CD8-positive, alpha-beta memory T cell (primary cell): ENCODE measurements at places on chromosomes 3 and 15. TPM values are rescaled to one million over a fixed set of nuclear protein-coding genes. Genes with fewer than 3 reads are reported as not detected.

DNA sequence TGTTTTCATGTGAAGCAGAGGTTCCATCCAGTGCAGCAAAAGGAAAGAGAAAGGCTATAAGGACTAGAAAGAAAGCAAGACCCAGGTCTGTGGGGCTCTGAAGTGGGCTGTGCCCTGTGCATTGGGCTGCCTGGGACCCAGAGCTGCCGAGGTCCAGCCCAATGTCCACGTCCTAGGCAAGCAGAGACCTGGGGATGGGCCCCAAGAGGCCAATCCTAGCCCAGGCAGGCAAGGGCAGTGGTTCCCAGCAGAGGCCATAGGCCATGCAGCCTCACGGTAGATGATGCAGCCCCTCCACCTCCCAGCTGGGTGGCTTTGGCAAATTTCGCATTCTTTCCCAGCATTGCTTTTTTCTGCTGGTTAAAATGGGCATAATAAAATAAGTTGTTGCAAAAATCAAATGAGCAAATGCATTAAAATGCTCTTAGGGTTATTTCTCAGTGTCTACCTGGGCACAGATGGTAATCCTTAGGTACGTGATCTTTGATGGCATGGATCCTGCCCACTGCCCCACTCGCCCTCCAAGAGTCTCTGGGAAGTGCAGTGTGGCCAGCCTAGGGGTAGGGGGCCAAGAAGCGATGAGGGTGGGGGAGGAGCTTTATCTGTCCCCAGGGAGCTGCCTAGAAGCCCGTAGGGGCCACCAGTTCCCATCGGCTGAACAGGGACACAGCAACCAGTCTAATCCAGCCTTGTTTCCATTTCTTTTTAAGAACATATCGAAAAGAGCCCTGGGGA is 22.3 kb upstream of the GP9 start:
- no peak for DNase-seq

DNA sequence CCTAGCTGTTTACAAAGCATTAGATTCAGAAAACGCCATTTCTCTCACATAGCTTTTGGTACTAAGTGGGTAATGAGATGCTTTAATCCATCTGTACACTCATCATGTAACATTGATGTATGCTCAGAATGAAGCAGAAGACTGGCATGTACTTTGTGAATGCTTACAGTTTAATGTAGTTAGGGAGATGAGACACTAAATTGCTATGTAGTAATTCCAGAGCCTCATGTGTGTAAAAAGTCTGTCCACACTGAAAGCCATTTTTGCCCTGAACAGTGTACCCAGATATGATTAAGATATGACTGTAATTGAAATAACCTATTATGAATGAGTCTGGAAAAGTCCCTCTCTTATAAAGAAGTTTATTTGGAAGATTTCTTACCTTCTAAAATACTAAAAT is 66.5 kb downstream of the ARMC8 start:
- DNase-seq = no peak

DNA sequence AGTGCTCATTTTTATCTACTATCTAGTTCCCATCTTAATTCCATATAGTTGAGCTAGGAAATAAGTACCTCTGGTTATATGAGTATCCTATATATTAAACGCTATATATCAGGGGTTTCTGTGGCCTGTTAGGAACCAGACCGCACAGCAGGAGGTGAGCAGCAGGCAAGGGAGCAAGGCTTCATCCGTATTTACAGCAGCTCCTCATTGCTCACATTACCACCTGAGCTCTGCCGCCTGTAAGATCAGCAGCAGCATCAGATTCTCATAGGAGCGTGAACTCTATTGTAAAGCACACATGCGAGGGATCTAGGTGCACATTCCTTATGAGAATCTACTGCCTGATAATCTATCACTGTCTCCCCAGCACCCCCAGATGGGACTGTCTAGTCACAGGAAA is 23.0 kb downstream of the GSK3B start:
- DNase-seq = no peak

DNA sequence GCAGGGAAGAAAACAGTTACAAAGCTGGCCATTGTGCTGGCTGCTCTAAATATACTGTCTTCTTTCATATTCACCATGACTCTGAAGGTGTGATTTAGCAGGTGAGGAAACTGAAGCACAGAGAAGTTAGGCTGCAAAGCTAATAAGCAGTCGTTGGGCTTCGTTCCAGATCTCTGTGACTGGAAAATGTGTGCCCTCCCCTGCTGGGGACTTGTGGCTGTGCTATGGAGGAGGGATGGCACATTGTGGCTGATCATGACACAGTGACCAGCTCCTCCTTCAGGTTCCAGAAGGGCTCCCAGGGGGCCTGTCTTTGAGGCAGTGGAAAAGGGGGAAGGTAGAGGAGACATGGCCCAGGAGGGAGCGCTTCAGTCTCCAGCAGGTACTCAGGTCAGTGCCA is 19.2 kb downstream of the PXK start:
- no peak for DNase-seq

NRROS gene
- 17.0 TPM for total RNA-seq

A4GNT gene
- not detected for total RNA-seq

C3orf22 gene
- not detected for total RNA-seq

PLCL2 gene
- 22.8 TPM for total RNA-seq

- no peak for DNase-seq
Observed at GRCh38 chr3:25038922-25039321, 389.1 kb upstream of the RARB start.

- DNase-seq = no peak
Observed at GRCh38 chr3:30518181-30518864, 88.1 kb upstream of the TGFBR2 start.

GRCh38 chr3:24145481-24145880 is 200.4 kb downstream of the NR1D2 start:
- no peak for DNase-seq

PRR20G gene
- not detected for total RNA-seq

FSIP1 gene
- total RNA-seq = 0.63 TPM

DNA sequence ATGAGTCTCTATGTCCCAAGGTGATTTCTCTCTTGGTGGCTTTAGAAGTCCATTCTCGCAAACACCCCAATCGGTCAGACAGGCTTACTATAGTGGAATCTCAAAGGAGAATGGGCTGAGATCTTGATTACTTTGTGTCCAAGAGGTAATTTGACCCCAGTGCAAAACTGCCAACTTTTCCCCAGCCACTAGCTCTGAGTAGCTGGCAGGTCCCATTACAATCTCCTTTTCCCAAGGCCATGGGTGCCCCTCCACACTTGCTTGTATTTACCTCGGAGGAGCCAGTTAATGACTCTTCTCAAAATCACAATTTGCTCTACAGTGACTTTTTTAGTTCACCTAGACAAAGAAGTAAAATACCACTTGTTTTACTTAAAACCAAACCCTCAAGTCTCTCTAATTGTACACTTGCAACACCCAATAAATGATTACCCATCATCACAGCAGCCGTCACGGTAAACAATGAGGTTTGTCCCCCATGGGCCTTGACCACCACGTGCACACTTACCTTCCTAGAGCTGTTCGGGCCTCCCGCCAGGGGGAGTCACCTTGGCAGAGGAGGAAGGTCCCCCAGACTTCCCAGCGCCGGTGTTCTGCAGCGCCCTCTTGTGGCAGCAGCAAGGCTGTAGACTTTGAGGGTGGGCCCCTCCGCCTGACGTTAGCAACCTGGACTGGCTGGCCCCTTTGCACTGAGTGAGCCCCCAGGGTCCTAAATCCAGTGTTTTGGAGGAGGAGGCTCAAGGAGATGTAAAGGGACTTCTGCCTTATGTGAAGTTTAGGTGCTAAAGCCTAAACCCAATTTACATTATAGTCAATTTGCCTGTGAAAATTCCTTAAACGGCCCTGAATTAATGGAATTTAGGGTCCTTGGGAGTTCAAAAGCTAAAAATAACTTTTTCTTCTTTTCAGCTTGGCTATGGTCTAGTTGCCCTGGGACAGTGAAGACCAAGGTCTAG is 18.7 kb upstream of the HDAC11 start:
- peak; percentile 84 for DNase-seq

GRCh38 chr15:68578175-68578979 is 416 bp upstream of the CORO2B start:
- DNase-seq = no peak

IL20RB gene
- total RNA-seq = 0.71 TPM

ULK4 gene
- total RNA-seq = 12.7 TPM

- DNase-seq = peak; percentile 14
Observed at GRCh38 chr3:49869525-49870126, at the start of gene CAMKV. Gene CAMKV (minus strand): TSS chr3:49869906. CDS start chr3:49862388, 7,518 bp downstream.

CAMKV gene
- 0.77 TPM for total RNA-seq

- DNase-seq = no peak
Observed at GRCh38 chr15:38503496-38503895, 49.6 kb downstream of the FAM98B start.

DNA sequence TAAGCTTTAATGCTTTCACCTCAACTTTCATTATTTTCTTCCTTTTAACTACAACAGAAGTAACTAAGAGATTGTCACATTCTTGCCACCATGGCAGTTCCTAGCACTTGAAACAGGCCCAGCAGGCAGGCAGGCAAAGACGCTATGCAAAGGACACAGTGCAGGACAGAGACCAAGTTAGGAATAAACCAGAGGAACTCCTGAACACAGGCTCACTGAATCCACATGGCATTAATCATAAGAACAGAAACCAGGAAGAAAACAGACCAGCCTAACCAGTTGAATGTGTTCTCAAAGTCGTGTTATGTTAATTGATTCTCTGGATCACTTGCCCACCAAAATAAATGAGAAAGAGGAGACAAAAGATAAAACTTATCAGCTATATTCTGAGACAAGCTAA is 397.6 kb downstream of the TBL1XR1 start:
- no peak for DNase-seq

DNA sequence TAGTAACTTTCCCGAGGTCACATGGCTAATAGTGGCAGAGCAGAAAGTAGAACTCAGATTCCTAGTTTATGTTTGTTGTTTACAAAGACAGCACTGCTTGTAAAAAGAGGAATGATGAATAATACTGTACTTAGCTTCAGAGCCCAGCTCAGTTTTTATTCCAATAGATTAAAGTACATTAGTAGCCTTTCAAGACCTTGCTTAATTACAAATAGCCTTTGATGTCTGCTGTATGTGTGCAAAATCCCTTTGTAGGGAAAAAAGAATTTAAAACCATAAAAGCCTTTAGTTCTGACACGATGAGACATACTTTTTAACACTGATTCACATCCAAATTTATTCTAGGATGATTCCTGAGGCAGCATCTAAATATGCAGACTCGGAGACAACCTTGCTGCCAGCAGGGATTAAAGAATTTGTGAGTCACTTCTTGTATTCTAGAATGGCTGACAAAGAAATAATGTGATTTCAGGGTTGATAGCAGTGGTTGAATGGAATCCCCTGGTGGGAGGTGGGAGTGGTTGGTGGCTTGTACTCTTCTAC is 324.2 kb upstream of the TGFBR2 start:
- DNase-seq = no peak

USP19 gene
- total RNA-seq = 71.8 TPM

DNA sequence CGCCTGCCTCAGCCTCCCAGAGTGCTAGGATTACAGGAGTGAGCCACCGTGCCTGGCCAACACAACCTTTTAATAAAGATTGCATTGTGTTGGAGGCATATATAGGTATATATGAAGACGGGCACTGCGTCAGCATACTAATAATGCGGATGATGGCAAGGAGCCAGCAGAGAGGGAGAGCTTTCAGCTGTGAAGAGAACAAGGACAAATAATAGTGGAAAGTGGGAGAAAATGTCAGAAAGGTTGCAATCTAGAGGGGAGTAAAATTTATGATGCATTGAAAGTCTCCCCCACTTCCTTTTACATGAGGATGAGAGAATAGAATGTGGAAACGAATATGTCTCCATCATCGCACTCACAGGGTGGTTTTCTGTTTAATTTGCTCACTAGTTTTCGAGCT is 170.5 kb upstream of the TBL1XR1 start:
- DNase-seq = no peak

GOLGA6A gene
- total RNA-seq = 0.07 TPM

- no peak for DNase-seq
Observed at GRCh38 chr15:48384616-48385015, 53.4 kb downstream of the DUT start.

DNA sequence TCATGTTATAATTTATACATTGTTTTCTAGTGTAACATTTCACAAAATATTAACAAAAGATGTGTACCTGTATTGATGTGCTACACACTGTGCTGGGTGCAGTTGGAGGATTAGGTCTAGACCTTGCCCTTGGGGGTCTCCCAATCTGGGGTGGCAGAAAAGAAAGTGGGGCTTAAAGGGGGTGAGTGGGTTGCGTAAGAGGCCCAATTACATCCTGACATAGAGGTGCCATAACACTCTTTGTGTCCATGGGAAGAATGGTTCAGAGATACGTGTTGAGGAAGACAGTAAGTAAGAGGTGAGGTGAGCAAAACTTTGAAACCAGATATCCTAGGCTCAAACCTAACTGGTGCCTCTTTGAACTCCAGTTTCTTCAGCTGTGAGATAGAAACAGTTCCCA is 31.0 kb downstream of the DLEC1 start:
- no peak for DNase-seq

ALG1L2 gene
- 1.1 TPM for total RNA-seq

GRCh38 chr3:48990636-48991469 is 812 bp downstream of the P4HTM start:
- peak; percentile 15 for DNase-seq

GJD2 gene
- not detected for total RNA-seq

- DNase-seq = no peak
Observed at GRCh38 chr15:87419344-87419743, 837.2 kb downstream of the NTRK3 start.
